ENCODE measurements at places on chromosomes 6 and 20.

DNA sequence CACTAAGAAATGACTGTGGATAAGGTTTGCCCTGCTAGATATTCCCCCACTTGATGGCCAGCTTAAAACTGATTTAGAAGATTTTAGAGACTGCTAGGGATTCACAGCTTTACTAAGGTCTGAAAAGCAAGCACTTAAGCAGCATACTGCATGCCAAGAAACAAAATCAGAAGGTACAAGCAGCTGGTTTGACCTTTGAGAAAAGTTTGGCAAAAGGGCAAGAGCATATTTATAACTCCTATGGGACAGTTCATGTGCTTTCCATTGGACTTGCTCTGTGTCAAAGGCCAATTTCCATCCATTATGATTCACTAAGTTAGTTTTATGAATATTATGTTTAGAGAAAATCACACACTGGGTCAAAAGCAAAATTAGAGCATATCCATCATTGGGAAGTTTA lies 402.8 kb downstream of the PKHD1 start:
- no peak for DNase-seq

GRCh38 chr6:19034986-19035385 lies 647.8 kb downstream of the RNF144B start:
- no peak for DNase-seq

DNA sequence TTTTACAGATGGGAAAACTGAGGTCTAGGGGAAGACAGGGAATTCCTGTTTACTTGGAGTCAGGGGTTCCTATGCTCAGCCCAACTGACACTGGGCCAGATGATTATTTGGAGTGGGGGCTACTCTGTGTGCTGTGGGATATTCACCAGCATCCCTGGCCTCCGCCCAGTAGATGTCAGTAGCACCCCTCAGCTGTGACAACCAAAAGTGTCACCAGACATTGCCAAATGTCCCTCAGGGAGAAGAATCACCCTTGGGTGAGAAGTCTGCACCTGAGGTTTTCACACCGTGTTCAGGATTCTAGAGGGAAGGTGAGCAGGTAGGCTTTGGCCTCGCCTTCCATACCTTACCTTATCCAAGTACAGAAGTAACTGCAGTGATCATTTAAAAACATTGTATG lies 27.6 kb downstream of the CDH26 start:
- peak; percentile 39 for DNase-seq

DNA sequence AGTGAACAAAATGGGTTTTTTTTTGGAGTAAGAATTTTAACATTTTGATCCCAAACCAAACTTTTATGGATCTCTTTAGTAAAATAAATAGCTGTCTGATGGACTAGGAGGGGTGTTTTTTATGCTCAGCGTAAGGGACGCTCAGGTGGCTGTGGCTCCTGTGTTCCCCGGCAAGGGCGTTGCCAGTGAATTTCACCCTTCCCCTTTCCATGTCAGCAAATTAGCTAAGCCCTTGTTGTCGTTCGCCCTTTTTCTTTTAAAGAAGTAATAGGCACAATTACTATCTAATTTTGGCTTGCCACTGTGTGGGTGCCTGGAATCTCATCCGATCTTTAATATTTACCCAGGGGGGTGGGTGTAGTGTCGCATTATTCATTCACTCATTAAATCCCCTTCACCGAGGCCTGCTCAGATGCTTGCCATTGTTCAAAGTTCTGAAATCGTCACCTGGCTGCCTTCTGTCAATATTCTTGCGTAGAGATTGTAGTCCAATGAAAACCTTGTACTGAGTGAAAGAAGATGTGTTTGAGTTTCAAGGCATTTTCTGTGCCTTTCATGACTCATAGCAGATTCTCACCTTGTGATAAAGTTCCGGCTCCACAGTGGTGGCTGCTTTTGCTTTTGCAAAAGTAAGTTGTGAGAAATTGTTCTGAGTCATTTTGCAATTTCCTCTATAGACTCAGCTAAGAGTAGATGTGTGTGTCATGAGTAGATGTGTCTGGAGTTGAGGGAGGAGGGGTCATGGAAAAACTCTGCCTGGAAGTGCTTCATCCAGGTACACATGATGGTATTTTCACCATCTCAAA lies 40.0 kb upstream of the CLDN20 start:
- DNase-seq: peak; percentile 88

DNA sequence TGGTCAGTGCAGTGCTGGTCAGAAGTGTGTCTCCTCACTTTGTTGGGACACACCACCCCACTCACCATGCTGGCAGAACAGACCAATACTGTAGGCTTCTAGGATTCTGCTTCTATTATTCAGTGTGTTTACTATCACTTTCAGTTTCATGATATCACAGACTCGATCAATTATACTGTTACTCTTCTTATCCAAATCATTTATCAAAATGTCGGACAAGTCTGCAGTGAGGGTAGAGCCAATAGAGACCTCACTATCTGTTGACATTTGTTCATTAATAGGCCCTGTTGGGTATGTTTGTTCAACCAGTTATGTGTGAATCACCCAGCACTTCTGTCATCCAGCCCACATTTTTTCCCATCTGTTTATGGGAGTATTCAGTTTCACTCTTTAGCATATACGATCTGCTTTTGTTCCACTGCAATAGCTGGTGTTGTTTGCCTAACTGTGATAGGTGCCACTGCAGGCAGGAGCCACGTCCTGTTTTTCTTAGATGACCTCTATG lies 140.1 kb downstream of the NRN1 start:
- DNase-seq: no peak

- no peak for DNase-seq
These were observed 72.8 kb upstream of the SHLD1 start for GRCh38 chr20:5677389-5677788.

DNA sequence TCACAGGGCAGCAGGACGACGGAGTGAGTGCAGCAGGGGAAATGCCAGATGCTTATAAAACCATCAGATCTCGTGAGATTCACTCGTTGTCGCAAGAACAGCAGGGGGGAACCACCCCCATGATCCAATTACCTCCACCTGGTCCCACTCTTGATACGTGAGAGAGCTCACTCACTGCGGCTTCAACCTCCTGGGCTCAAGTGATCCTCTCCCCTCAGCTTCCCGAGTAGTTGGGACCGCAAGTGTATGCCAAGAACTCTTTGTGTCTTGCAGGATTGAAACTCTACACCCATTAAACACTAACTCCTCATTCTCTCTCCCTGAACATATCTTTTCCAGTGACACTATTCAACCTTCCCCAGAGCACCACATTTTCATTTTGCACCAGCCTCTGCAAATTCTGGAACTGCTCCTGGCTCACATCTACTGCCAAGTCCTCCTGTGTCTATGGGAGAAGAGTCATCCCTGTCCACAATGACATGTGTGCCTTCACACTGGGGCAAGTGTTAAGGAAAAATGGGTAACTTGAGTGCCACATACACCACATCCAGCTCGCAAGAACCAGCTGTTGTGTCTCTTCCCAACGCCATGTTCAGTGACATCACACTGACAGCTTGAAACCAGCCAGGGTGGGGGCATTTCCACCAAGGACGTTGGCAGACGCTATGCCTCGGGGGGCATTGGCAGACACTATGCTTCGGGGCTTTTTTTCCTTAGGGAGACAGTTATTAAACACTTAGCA lies 14.7 kb upstream of the TAF4 start:
- DNase-seq: no peak

DNA sequence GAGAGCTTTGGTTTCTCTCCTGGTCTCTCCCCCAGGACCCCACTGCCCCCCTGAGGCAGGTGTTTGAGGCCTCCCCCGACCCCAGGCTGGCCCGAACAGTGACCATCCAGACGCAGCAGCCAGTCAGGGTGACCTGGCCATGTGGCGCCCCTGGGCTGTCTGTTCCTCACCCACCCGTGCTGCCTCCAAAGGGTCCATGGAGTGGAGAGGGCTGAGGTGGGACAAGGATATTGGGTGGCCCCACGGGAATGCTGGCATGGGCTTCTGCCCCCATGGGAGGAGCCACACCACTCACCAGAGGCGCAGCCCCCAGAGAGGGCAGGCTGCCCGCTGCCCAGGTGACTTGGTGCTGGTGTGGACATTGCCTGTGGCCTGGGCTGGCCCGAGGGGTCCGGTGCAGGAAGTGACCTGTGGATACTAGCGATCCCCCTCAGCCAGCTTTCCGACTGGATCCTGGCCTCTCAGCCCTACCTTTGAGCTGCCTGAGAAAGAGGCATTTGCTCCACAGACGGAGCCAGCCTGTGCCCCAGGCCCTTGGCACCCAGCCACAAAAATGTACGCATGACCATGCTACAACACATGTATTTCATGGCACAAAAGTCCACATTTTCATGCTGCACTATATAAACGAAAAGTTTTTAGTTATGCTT lies 50.8 kb downstream of the BCAS4 start:
- DNase-seq: no peak

All from inflammatory macrophage (primary cell).